ENCODE measurements at places on chromosomes 5 and 9.

- DNase-seq = no peak
Observed at GRCh38 chr9:81522716-81523551, 166.4 kb downstream of the TLE1 start.

DNA sequence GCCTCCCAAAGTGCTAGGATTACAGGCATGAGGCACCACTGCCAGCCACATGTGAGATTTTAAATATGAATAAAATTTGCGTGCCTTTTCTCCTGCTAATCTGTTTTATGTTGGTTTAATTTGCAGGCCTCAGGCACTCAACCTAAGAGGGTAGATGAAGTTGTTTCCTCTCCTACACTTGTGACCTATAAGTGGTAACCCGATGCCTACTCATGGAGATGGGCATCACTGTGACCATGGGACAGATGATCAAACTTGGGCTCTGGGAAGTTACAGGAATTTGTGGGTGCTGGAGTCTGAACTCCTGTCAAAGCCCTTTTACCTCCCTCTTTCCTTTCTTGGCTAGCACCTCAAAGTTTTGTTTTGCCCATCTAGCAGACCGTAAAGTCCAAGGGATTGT is 1.1 kb downstream of the SLC28A3 start:
- DNase-seq = no peak

GRCh38 chr9:110874963-110875674 is 163.2 kb downstream of the LPAR1 start:
- DNase-seq = no peak

- no peak for DNase-seq
Observed at GRCh38 chr9:35108946-35109575, 6.1 kb upstream of the STOML2 start.

GRCh38 chr5:100970646-100971255 is 67.7 kb upstream of the ST8SIA4 start:
- DNase-seq = no peak

- no peak for DNase-seq
Observed at GRCh38 chr9:114357360-114357759, 27.7 kb downstream of the ORM2 start.

DNA sequence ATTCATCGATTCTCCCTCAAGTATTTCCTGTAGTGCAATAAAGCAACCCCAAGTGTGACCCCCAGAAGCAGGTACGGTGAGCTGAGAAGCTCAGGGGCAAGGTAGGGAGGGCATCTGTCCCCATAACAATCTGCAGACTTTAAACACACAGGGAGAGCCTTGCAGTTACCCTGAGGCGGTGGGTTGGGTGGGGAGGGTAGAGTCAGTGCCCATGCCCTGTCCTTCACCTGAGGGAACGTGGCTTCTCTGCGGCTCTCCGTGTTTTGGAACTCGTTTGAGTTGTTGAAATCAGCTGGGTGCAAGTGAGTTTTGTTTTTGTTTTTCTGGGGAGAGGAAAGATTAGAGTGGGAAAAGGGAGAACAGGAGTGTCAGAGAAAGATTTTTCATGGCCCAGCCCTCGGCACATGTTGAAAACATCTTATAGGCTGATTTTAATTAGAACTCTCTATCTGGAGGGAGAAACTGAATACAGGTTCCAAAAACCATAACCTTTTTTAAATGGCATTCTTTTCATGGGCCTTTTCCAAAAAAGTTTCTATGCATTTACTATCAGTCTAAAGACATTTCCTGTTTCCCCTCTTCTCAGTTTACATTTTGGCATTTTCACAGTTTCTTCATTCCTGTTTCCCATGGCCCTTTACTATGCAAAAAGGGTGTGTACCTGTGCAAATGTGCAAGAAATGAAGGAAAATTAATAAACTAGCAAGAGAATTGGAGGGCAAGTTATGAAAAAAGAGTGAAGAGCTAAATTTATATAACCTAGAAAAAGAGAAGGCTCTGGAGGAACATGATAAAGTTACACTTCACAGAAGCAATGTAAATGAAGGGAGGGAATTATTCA is 266.5 kb upstream of the VLDLR start:
- DNase-seq = no peak
